Calu3 (cell line): ENCODE measurements at places on chromosomes 6 and 20. TPM values are rescaled to one million over a fixed set of nuclear protein-coding genes. Genes with fewer than 3 reads are reported as not detected.

DNA sequence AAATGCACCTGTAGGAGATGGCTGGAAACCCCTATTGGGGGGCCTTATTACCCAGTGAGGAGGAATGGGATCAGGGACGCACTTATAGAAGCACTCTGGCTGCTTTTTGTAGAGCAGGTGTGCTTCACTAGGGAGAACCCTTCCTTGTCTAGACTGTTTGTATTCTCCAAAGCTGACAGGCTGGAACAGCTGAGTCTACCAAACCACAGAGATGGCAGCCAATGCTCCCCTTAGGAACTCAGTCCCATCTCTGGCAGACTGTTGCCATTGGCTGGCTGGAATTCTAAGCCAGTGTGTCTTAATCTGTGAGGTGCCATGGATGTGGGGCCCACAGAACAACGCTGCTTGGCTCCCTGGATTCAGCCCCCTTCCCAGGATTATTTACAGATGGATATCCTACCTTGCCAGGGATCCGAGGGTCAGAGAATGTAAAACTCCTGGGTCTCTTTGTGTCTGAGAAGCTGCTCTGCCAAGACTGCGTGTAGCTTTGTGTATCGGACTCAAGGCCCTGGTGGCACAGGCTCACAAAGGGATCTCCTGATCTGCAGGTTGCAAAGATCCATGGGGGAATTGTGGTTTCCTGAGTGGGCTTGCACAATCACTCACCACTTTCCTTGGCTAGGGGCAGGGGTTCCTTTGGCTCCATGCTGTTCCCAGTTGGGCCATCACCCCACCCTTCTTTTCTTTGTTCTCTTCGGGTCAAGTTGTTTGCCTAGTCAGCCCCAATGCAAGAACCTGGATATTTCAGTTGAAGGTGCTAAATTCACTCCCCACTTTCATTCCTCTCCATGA lies 26.1 kb downstream of the C6orf52 start:
- H3K27ac ChIP-seq: no peak overlapping the region
- H3K4me1 ChIP-seq: no peaks in the 10 kb centered on the region
- no peak for DNase-seq
- H3K36me3 ChIP-seq: no peaks in the 10 kb centered on the region

- H3K4me1 ChIP-seq: peaks cover 1% of the 10 kb centered on the region
- H3K27me3 ChIP-seq: no peaks in the 10 kb centered on the region
- H3K36me3 ChIP-seq: no peaks in the 10 kb centered on the region
- no peak overlapping the region for H3K27ac ChIP-seq
- no peak overlapping the region for H3K4me3 ChIP-seq
Observed at GRCh38 chr20:25544734-25545133, 40.6 kb downstream of the NINL start.

DNA sequence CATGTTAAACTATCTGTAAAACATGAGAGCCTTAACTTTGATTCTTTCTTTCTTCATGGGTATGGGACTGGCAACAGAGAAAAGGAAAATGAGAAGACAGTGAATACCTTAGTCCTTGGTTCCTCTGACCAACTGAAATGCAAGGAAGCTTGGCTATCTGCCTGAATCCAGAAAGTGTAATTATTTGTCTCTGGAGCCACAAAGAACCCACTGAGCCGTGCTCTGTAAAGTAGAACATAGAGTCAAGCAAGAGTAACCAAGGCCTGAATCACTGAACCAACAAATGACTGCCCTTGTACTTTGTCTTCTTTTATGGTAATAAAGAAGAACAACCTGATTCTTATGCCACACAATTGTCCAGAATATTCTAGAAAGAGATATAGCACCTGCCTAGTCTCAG lies 27.6 kb downstream of the PKHD1 start:
- no peaks in the 10 kb centered on the region for H3K27me3 ChIP-seq
- H3K36me3 ChIP-seq: peaks cover 43% of the 10 kb centered on the region
- no peak overlapping the region for H3K4me3 ChIP-seq

DNA sequence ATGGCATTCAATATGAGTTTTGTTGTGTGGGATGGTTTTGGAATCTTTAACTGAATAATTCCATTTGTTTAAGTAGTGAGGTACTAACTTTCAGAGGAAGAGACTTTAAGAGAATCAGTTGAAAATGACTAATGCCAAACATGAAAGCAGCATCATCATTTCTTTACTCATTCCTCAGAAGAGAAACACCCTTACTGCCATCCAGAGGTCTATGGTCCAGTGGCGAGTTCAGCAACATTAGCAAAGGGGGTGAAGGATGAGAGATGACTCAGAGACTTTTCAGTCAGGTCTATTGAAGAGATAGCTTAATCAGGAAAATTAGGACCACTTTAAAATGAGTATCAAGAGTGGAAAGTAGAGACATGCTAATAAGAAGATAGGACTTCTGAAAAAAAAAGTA lies 118.8 kb downstream of the COL19A1 start:
- H3K4me1 ChIP-seq: no peaks in the 10 kb centered on the region
- no peak for DNase-seq
- H3K27ac ChIP-seq: no peak overlapping the region
- no peaks in the 10 kb centered on the region for H3K27me3 ChIP-seq

- H3K27ac ChIP-seq: no peak overlapping the region
- H3K36me3 ChIP-seq: no peaks in the 10 kb centered on the region
- no peaks in the 10 kb centered on the region for H3K4me1 ChIP-seq
- no peak overlapping the region for H3K4me3 ChIP-seq
Observed at GRCh38 chr20:20410678-20411077, 42.8 kb downstream of the INSM1 start.

Gene SLC52A3
- total RNA-seq: 11.1 TPM in 2 replicates

Gene FILIP1
- not detected in 2 replicates for total RNA-seq

Gene TCP11
- total RNA-seq: not detected in 2 replicates

Gene SMIM8
- 15.1 and 19.0 TPM in 2 replicates for total RNA-seq

Gene UBE2J1
- 16.6 and 18.7 TPM in 2 replicates for total RNA-seq

Gene MOG
- not detected in 2 replicates for total RNA-seq

Gene MRAP2
- total RNA-seq: 0.22 and 0.38 TPM in 2 replicates

Gene NKX2-2
- total RNA-seq: not detected in 2 replicates

Gene APOM
- 2.6 and 3.6 TPM in 2 replicates for total RNA-seq

Gene ARMH2
- total RNA-seq: not detected in 2 replicates
